CD4-positive, alpha-beta T cell treated with Interleukin-4 for 1 hour (primary cell): ENCODE measurements at places on chromosomes 12 and 14.

DNA sequence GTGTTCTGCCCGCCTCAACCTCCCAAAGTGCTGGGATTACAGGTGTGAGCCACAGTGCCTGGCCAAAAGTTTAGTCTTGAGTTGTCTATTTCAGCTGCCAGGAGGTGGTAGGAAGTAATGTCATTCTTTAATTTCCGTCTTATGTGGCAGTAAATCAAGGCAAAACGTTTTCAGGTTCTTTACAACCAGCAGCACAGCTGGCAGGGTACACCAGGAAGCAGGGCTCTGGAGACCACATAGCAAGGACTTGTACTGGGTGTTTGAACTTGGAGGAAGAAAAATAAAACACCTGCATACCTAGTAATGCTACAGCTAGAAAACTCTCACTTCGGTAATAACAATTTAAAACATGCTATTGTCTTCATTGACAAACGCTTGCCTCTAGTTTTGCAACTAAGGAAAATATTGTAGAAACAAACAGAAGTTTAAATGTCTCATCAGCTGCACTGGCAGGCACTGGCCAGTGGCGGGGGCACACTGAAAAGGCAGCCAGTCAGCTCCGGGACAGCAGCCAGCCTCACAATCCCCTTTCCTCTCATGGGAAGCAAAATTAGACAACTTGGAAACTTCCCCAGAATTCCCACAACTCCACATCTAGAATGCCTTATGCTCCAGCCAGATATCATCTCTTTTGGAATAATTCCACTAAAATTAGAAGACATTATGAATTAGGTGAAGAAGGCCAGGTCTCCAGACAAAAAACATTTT, 72.2 kb downstream of the CLIP1 start:
- no peak for DNase-seq

DNA sequence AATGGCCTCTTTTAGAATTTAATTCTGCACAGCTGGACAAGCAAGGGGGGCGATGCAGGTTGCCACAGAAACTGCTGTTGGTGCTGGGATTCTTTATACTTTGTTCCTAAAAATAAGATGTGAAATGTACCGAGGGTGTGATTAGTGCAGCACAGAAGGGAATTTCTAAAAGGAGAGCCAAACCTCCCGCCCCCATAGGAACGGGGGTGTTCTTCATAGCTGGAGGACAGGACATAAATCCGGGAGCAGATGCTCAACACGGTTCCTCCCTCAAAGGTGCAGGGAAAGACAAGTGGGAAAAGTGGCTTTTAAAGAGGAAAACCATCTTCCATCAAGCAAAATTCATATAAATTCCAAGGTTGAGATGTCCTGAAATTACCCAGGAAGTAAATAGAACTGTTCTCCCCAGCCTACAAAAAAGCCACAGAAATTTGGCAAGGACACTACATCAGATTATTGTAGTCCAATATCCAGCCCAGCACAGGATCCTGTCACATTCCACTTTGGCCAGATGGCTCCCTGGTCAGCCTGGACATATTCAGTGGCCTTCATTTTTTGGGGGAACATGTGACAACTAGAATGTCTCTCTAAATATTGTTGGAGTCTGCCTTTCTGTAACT, 51.4 kb upstream of the TMX1 start:
- DNase-seq: no peak

DNA sequence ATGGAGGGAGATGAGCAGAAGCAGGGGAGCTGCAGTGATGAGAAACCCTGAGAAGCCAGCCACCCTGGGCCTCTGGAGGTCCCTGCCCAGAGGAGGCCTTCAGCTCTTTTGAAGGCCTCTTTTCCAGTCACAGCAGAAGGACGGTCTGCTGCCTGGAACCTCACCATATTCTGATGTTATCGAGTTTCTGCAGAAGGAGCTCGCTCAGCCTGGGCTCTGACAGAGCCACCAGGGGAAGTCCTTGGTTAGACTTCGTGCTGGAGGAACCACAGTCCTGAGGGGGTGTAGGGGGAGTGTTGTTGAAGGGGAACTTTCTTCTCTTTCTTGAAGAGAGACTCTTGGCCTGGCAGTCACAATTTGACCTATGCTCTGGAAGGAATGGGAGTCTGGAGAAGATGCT, 25.1 kb upstream of the BATF start:
- peak; percentile 39 for DNase-seq

DNA sequence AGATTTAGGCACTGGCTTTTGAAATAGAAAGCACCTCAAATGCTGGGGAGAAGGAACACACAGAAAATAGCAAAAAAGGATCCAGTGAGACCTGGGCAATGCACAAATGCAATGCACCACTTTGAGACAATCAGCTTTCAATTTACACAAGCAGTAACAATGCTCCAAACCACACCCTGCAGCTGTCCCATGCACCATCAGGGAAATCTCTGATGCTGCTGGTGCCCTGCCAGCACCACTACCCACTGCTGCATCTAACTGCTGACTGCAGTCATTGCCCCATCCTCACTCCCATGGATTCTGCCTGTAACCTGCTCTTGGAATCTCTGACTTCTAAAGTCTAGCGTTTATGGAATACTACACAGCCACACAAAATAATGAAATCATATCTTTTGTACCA, 21.0 kb upstream of the HMGA2 start:
- DNase-seq: no peak

GRCh38 chr12:116263844-116264243, 13.6 kb downstream of the MED13L start:
- DNase-seq: no peak

DNA sequence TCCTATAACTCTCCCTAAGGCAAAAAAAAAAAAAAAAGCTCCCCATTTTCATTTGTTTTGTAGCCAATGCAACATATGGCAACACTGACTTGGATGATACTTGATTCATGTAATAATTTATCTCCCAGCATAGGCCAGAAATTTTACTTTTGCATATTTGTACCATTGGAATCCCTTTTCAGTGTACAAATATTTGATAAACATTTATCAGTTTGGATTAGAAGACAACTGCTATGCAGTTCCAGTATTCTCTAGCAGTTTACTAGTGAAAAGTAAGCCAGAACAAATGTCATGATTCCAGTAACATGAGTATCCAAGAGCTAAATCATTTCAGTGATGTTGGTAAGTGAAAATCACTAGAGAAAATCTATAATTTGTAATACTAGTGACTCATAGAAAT, 392.3 kb downstream of the CCER1 start:
- DNase-seq: no peak

DNA sequence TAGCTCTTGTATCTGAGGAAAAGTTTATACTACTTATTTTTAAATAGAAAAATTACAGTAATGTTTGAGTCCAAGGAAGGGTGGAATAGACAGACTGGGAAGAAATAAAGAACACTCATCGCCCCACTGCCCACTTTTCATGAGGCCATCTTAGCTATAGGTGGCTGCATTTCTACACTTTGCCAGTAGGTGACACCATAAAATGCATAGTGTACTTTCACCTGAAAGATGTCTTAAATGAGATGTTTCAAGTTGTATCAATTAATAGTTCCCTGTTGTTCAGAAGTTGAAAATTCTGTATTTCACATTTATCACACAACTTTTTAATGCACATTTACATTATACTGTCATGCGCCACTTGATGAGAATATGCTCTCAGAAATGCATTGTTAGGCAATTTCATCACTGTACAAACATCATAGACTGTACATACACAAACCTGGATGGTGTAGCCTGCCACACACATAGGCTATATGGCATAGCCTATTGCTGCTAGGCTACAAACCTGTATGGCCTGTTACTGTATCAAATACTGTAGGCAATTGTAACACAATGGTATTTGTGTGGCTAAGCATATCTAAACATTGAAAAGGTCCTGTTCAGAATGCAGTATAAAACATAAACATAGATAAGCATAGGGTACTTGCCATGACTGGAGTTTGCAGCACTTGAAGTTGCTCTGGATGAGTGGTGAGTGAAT, 27.6 kb downstream of the PMCH start:
- peak; percentile 35 for DNase-seq

GRCh38 chr12:109775172-109775881, 57.9 kb downstream of the TRPV4 start:
- DNase-seq: peak; percentile 69

GRCh38 chr12:6748761-6749160, 4.2 kb downstream of the MLF2 start:
- no peak for DNase-seq

- DNase-seq: no peak
Observed at GRCh38 chr12:107242189-107242588, 148.8 kb upstream of the CRY1 start.

- DNase-seq: no peak
Observed at GRCh38 chr12:50734409-50735263, 29.3 kb upstream of the ATF1 start.

GRCh38 chr12:76967181-76967885, 88.5 kb upstream of the CSRP2 start:
- no peak for DNase-seq

DNA sequence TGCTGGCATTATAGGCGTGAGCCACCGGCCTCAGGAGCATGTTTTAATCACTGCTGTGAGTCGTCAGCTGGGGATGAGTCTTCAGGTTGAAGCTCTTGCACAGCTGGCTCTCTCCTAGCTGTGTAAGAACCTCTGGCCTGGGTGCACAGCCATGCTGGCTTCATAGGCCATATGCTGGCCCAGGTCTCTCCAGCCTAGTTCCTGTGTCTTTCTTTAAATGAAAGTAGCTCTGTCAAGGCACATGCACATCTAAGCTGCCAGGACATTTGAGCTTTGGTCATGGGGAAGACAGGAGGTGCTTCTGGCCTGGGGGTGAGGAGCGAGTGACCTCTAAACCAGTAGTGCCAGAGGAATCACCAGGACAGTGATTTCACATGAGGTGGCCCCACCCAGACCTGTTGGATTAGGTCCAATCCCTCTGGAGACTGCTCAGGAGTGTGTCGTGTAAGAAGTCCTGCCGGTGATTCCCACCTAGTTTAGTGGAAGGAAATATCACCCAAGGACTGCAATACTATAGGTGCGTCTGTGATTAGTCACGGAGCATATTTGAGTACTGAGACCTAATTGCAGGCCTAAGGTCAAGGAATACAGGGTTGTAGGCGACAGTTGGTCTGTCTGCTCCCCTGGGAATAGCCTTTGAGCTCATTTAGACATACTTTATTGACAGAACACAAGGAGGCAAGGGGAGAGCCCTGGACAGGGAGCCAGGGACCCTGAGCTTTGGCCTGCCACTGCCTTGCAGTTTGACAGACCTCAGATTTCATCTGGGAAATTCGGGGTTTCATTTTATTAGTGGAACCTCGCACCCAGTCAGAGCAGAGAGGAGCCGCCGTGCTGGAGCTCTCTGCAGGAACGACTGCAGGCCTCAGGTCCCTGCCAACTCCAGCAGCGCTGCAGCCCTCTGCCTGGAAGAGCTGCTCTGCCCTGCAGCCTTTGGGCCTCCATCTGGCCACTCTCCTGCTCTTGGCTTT, 67.0 kb downstream of the ANKRD9 start:
- DNase-seq: no peak

- no peak for DNase-seq
Observed at GRCh38 chr14:71122866-71123565, 215.8 kb downstream of the PCNX1 start.

GRCh38 chr14:92866181-92866752, 56.7 kb upstream of the CHGA start:
- DNase-seq: no peak

DNA sequence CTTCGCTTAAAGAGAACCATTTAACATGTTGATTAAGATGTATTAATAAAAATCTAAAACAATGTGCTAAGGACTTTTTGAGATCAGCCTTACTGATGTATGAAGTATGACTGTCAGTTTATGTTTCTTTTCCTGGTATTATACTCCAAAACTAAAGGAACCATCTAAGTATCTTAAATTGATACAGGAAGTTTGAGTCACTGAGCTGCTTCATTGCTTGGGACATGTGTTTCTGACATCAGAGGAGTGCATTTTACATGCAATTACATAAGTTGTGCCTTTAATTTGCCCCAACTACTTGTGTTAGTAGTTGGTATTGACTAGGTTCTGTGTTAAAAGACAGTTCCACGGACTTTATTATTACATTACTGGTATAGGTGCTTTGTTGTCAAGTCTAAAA, 50.9 kb downstream of the PROX2 start:
- no peak for DNase-seq

DNA sequence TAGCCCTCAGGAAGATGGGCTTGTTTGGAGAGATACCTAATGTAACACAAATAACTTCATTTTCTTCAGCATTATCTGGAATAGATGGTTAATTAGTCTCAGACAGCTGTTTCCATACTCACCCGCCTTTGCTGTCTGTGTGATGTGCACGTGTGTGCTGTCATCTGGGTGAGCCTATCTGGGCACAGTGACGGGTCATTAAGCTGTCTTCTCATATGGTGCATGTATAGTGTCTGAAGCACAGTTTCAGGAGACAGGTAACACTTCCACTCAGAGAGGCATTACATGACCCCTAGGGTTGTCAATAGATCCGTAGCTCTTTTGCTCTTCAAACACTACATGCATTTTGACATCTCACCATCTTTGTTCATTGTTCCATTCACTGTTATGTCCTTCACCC, 493.3 kb downstream of the APAF1 start:
- no peak for DNase-seq

DNA sequence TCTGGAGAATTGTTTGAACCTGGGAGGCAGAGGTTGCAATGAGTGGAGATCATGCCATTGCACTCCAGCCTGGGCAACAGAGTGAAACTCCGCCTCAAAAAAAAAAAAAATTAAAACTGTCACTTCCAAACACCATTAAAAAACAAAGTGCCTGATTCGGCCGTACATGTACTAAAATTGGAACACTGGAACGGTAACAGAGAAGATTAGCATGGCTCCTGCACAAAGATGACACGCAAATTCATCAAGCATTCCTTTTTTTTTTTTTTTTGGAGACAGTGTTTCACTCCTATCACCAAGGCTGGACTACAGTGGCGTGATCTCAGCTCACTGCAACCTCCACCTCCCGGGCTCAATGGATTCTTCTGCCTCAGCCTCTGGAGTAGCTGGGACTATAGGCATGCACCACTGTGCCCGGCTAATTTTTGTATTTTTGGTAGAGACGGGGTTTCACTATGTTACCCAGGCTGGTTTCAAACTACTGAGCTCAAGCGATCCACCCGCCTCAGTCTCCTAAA, 40.2 kb upstream of the SINHCAF start:
- DNase-seq: no peak

GRCh38 chr12:31280183-31280582, 45.8 kb downstream of the SINHCAF start:
- DNase-seq: no peak

DNA sequence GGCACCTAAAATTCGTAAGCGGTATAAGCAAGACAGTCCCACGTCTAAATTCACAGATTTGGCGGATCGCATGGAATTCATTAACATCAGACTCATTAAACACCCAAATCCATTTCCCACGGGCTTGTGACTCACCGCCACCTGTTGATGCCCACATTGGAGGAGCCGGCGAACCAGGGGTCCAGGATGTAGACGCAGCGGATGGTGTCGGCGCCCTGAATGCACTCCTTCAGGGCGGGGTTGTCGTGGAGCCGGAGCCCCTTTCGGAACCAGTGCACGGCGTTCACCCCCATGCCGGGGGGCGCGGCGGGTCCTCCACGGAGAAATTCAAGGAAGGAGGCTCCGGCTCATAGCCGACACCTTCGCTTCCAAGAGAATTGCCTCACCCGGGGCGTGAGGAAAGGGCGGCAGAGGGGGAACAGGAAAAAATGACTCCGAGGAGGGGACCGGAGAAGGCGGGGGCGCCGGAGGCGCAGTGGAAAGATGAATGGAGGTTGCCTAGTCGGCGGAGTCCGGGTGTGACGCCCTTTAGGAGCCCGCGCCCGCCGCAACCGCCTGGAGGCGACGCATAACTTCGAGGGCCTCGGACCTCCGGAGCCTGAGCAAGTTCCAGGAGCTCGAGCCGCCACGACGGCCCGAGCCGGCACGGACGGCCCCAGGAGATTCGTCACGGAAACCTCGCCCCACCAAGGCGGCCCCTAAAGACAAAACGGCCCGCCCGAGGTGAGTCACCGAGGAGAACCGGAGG, 506 bp downstream of the CRY1 start:
- peak; percentile 66 for DNase-seq
